Umbilical cord (tissue), 2 donors: ENCODE measurements at places on chromosomes 12 and 14. TPM values are rescaled to one million over a fixed set of nuclear protein-coding genes. Genes with fewer than 3 reads are reported as not detected.

Gene DCD
- not detected for total RNA-seq

GRCh38 chr14:52235434-52235833 lies 32.1 kb upstream of the PTGDR start:
- DNase-seq, result no peak

- no peak for DNase-seq
Observed at GRCh38 chr12:9902539-9903228, 21.4 kb downstream of the KLRF2 start.

GRCh38 chr14:63096186-63096585 lies 50.9 kb upstream of the KCNH5 start:
- no peak for DNase-seq

DNA sequence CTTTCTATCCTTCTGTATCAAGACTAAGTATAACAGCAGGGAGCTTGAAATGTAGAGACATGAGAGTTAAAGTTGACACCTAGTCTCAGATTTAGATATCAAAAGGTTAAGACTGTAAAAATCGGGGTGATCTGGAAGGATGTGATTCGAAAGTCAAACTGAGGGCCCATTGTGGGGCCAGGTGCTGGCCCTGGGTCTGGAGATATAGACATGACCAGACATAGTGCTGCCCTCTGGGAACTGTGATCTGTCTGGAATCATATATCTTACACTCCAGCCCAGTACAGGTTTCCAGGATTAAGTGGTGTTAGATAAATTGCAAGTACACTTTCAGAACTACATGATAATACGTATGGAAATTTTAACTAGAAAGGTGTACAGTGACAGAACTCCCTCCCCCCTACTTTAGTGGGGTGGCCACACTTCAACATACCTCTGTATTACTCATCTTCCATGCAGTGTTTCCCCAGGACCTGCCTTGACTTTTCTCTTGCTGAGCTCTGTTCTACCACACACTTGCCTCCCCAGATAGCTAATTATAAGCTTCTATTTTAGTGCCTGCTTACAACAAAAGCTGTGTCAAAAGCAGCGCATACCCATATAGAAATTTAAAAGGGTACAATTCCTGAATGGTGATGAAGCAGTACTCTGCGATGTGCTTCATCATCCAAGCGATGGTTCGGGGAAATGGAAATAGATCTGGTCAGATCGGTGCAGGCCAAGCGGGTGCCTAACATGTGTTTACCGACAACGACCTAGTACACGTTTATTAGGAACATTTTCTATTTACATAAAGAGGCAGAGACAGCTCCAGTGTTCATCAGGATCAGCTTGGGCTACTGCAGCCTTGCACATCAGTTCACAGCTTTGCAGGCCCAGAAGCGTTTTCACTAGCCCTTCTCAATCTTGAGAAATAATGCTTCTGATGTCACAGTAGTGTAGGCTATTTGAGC lies 68.7 kb downstream of the ARF6 start:
- no peak for DNase-seq

Gene MIP
- 2.9 TPM for total RNA-seq

GRCh38 chr12:117356048-117356447 lies 5.4 kb downstream of the NOS1 start:
- DNase-seq, result no peak

Gene MYH6
- total RNA-seq, result not detected

Gene TAS2R10
- total RNA-seq, result 2.6 TPM

GRCh38 chr12:28253161-28253641 lies 62.9 kb downstream of the CCDC91 start:
- DNase-seq, result no peak

Gene FOXG1
- total RNA-seq, result 0.24 TPM
